Endodermal cell (in vitro differentiated cells): ENCODE measurements at places on chromosomes 3 and 15. TPM values are rescaled to one million over a fixed set of nuclear protein-coding genes. Genes with fewer than 3 reads are reported as not detected.

Gene CAMKV
- 0.70 to 0.75 TPM (median 0.72 TPM) in 3 replicates for total RNA-seq

Gene GP9
- not detected in 3 replicates for total RNA-seq

Gene PLXND1
- total RNA-seq = 66.3 and 83.2 TPM in 2 replicates

Gene TMED3
- total RNA-seq = 44.4 and 44.8 TPM in 2 replicates

Gene ATP13A5
- not detected in 3 replicates for total RNA-seq

Gene ZKSCAN7
- 10.2 and 11.0 TPM in 2 replicates for total RNA-seq

Gene LARP6
- total RNA-seq = 23.6 and 24.0 TPM in 2 replicates

Gene DOCK3
- 6.6 and 8.5 TPM in 2 replicates for total RNA-seq

Gene SLC12A1
- total RNA-seq = not detected in 3 replicates

Gene CNTN6
- 0.14 and 0.31 TPM in 2 replicates for total RNA-seq

Gene RAB6B
- total RNA-seq = 2.2 to 22.7 TPM (median 3.3 TPM) in 3 replicates

Gene IL17RC
- total RNA-seq = 16.6 to 21.8 TPM (median 19.0 TPM) in 3 replicates

Gene CFAP100
- total RNA-seq = 0.44 TPM in 1 of 3 replicates, not detected in the others

Gene MAP3K13
- 20.4 and 23.4 TPM in 2 replicates for total RNA-seq

Gene TMIE
- 0.81 and 1.0 TPM in 2 replicates for total RNA-seq

Gene EOMES
- total RNA-seq = 271 and 283 TPM in 2 replicates

Gene NLGN1
- total RNA-seq = 3.4 to 7.1 TPM (median 4.1 TPM) in 3 replicates

Gene CHRM5
- total RNA-seq = not detected in 3 replicates

Gene CA12
- 1.6 and 2.1 TPM in 2 replicates for total RNA-seq

Gene ITPKA
- 0.56 and 0.75 TPM in 2 replicates for total RNA-seq

Gene GP5
- total RNA-seq = 0.09 to 0.13 TPM in 2 of 3 replicates, not detected in the other

Gene PBRM1
- 72.2 and 78.5 TPM in 2 replicates for total RNA-seq

Gene RGMA
- 57.0 and 67.1 TPM in 2 replicates for total RNA-seq

Gene ANKDD1A
- total RNA-seq = 29.8 and 30.0 TPM in 2 replicates

Gene SLC28A2
- 3.8 and 4.0 TPM in 2 replicates for total RNA-seq

Gene DUOXA2
- total RNA-seq = not detected in 2 replicates

Gene NR1I2
- 0.18 and 0.29 TPM in 2 replicates for total RNA-seq

Gene FILIP1L
- 0.45 and 0.84 TPM in 2 replicates for total RNA-seq

Gene HESX1
- total RNA-seq = 8.0 and 12.2 TPM in 2 replicates

Gene KIF23
- total RNA-seq = 38.8 to 82.6 TPM (median 80.8 TPM) in 3 replicates

Gene CPNE9
- total RNA-seq = 0.15 to 0.23 TPM (median 0.23 TPM) in 3 replicates

Gene RNU5B-1
- not detected in 2 replicates for total RNA-seq

Gene DUOXA1
- total RNA-seq = 0.13 to 1.4 TPM (median 0.86 TPM) in 3 replicates

Gene ISLR2
- total RNA-seq = 1.2 TPM in 1 of 3 replicates, not detected in the others

Gene LRRFIP2
- 29.8 and 34.6 TPM in 2 replicates for total RNA-seq
